ENCODE measurements at places on chromosomes 12 and 14. TPM values are rescaled to one million over a fixed set of nuclear protein-coding genes. Genes with fewer than 3 reads are reported as not detected.

The TSPAN8 gene
- 0.41 TPM for total RNA-seq

GRCh38 chr12:91695964-91696363 lies 449.7 kb downstream of the BTG1 start:
- no peak for DNase-seq

DNA sequence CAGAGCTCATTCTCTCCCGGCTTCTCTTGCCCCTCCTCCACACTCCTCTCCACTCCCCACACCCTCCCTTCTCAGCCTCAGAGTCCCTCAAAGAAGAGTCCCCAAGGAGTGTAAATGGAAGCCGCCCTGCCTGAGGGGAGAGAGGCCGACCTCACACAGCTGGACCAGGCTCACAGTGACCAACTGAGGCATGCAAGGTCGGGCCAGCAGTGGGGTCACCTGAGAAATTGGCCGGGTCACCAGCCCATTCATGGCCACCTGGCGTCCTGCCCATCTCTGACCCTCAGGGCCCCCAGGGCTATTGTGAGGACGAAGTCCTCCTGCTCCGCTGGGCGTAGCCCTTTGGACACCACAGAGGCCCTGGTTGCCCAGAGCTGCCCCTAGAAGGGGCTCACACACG lies 49.5 kb upstream of the NUAK1 start:
- DNase-seq, result no peak

DNA sequence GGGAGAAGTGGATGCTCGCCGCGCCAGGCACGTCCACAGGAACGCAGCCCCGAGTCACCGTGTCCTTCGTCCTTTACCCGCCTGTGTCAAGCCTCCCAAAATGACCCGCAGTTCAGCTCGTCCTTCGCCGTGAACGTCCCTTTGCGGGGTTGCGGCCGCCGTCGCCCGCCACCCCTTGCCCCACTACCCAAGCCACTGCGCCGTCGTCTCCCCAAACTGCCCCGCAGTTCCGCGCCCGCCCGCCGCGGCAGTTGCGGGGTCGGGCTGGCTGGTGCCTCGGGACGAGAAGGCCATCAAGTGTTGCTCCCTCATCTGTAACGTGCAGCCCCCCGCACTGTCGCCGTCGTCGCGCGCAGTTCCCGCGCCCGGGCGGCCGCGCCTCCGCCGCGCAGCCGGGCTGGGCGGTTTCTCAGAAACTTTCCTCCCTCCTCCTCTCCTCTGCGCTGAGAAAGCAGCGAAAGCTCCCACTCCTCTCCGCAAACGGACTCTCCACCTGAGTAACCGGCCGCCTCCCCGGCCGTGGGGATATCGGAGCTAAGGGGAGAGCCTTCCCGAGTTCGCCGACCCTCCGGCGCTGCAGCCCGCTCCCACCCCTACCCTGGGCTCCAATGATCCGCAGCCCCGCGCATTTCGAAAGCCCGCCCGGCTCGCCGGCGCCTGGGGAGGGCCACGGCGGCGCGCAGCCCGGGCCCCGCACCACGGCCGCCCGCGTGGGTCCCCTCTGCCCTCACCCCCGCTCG lies 6.7 kb downstream of the CDKN1B start:
- peak; percentile 42 for DNase-seq

DNA sequence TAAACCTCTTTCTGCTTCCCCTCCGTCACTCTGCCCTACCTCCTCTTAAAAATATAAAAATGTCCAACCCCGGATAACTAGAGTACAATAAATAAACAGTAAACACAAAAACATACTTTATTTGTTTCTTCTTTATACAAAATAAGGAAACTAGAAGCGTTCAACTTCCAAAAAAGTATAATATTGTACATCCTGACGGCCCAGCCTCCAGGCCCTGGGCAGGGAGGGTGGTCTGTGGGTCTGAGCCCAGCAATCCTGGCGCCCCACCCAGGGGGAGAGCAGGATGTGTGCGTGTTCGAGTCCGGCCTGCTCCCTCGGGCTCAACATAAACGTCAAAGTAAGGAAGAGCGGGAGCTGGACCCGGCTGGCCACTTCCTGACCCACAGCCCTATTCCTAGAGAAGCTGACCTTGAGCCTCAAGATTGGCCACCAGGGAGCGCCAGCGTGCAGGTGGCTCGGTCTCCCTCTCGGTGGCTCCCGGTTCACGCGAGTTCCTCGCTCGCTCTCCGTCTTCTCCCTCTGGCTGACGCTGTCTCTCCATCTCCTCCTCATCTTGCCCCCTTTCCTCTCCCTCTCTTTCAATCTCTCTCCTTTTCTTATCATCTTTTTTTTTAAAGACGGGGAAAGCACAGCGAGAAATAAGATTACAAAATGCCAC lies 9.4 kb downstream of the LHX5 start:
- DNase-seq, result peak; percentile 82

The NPFF gene
- total RNA-seq, result not detected

- DNase-seq, result no peak
Measured at GRCh38 chr12:22044391-22044790, 1.6 kb upstream of the CMAS start.

DNA sequence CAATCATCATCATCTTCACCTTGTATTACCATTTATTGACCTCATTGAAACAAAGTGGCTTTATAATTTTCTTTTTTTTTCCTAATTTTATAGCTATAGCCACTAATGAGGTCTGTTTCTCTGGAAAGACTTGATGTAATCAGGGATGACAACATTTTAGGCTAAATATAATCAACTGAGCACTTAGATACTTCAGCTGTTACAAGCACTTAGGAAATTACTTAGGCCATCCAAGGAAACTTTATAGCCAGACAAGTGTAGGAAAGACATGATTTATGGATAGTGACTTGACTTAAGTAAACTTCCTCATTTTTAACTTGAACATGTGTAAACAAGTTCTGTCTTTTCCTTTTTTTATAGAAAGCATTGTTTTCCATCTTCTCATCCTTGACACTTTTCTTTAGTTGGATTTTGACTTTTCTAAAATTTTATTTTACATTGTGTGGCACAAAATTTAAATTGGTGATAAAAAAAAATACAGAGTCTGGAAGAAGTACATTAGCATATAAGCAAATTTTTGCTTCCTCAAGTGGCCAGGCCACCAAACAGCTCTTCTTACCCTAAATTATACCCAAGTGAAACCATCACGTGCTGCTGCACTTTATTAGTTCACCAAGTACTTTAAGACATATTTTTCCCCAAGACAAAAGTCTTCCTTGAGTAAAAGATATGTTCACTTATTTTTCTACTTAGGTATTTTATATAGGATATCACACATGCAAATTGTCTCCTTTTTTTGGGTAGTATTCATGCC lies 15.1 kb downstream of the CPNE8 start:
- DNase-seq, result no peak

The PTMS gene
- total RNA-seq, result 104 TPM

The LTBP2 gene
- total RNA-seq, result 26.5 TPM

DNA sequence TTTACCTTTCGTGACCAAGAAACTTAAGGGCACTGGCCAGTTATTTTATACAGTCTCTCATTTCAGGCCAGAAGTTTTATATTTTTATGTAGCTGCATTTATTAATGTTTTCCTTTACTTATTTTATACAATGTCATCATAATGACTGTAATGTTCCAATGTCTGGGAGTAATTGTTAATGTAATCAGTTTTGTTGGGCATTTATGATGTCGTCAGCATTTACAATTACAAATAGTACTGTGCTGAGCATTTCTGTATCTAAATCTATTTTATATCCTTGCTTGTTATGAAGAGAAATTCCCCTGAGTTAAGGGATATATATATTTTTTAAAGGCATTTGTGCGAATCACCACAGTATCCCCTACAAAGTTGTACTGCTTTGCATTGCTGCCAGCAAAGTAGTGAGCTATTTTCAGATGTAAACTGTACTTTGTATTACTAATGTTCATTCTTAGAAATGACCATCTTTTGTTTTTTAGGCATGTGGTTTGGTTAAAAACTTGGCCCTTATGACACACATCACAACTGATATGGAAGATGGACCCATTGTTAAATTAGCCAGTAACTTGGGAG lies 74.4 kb downstream of the POLR3B start:
- DNase-seq, result no peak

DNA sequence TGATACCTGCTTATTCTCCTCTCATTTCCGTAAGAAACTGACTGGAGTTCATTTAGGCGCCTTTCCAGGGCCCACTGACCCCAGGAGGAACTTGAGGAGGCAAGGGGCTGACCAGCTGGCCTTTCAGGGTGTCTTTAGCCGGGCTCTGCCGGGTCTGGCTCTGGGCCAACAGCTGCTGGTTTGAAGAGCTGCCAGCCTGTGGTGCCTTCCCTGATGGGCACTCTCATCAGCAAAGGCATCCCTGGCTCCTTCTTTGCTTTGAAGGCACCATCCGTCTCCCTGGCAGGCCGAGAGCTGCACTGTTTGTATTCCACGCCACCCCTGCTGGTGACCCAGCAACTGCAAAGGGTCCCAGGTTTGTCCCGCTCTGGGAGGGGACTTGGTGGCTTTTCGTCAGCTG lies 42.0 kb downstream of the IQSEC3 start:
- peak; percentile 43 for DNase-seq

DNA sequence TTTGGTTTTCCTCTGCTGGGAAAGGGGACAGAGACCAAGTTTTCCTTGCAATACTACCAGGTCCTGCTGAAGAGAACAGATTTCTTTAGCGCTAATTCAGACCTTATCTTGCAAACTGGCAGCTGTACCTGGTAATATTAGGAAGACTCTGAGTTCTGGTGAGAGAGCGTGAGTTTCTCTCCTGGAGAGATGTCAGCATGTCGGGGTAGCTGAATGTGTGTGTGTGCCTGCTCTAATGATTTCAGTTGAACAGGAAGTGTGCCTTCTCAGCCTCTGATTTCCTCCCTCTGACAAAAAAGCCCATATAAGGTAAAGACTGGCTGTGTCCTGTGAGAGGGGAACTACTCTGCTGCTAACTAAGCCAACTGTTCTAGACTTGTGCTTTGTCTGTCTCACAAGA lies 10.3 kb upstream of the ERP27 start:
- DNase-seq, result no peak

DNA sequence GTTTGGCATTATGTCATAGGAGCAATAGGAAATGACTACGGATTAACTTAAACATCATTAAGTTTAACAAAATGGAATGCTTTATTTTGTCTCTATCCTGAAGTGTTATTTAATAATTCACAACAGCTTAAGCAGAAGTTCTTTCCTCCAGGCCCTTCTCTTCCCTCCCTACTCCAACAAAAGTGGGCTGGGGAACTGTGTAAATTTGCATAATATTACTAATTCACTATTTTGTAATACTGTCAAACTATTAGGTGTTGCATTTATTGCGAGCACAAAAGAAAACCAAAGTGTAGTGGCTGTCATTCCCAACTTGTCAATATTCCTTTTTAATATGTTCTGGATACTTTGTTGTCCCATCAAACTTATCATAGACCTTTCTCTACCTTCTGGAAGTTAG lies 69.8 kb downstream of the ATG14 start:
- no peak for DNase-seq

The GLI1 gene
- 0.93 TPM for total RNA-seq

The OASL gene
- 0.25 TPM for total RNA-seq

DNA sequence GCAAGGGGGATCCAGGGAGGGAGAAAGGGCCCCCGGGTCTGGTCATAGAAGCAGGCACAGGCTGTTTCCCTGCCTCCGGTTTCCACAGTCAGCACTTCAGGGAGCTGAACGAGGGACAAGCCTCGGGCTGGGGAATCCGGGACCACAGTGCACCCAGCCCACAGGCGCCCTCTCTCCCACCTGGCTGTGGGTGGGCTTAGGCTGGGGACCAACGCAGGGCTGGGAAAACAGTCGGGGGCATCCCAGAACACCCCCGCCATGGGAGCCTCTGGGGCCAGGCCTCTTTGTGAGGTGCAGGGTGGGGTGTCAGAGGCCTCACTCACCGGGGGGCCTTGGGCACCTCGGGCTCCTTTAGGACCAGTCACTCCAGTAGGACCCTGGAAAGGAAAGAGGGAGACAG lies 16.3 kb downstream of the TMEM106C start:
- DNase-seq, result no peak

- no peak for DNase-seq
Measured at GRCh38 chr14:56962444-56963080, 152.3 kb upstream of the OTX2 start.

DNA sequence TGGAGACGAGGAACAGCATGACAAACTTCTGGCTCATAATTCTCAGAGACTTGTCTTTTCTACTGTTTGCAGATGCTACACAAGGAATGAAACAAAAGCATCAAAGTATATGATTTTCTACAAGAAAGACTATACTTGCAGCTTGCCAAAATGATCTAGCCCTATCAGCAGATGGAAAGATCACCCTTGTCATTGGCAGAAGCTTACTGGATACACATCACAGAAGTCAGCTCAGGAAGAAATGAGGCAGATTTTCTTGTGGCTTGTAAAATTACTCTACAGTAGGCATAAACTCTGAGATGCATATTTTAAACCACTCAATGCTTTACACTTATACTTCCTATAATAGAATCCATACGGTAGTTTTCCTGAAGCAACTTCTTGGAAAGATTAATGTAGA lies 20.6 kb downstream of the E2F7 start:
- no peak for DNase-seq

The HCAR1 gene
- total RNA-seq, result not detected

The FGF23 gene
- total RNA-seq, result not detected

The PRH2 gene
- not detected for total RNA-seq

The OR5AU1 gene
- not detected for total RNA-seq

DNA sequence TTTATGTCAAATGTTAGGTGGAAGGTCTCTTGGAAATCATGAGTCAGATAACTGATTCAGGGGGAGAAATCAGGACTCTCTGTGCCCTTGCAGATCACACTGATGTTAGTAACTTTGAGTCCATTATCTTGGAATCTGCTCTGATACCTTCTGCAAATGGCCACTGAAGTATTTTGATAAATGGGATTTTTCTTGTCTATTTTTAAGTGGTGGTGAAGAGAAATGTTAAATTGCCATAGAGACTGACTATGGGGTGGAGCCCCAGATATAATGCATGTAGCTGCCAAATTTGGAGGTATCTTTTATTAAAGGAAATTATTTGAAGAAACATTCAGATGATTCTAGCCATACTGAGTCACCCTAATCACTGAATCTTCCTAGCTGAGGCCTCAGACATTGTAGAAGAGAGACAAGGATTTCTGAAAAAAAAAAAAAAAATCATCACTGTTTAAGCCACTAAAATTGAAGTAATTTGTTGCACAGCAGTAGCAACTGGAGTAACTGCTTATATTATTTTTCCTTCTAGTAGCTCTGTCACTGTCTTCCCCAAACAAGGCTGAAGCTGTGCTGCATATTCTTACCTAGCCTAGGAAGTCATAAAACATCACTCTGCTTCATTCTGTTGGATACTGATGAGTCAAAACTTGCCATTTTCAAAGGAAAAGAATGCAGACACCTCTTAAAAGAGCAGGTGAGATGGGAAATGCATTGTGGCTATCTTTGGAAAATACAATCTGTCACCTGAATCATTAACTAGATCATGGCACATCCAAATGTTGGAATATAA lies 36.0 kb upstream of the CLEC14A start:
- DNase-seq, result no peak

DNA sequence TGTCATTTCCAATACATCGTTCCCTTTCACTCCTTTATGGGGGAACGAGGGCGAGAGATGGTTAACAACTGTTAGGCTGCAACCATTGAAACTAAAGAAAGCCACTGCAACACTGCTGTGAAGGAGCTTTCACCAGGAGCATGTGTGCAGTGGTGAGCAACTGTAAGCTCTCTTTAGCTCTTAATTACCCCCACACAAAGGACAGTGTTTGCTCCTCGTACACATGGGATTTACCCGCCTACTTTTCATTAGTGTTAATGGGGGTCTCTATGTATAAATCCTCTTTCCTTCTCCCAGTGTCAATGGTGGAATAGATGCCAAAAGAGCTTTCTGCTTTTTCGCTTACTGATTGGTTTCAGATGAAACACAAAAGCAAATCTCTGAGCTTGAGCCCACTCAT lies 343.1 kb downstream of the FLRT2 start:
- no peak for DNase-seq

All from left ventricle myocardium inferior (tissue), 1 donor.